NCI-H2029 (cell line): ENCODE measurements at places on chromosomes 2 and 18.

GRCh38 chr2:71742953-71743601 lies 289.7 kb downstream of the DYSF start:
- DNase-seq: no peak

GRCh38 chr2:238853721-238854120 lies 5.8 kb downstream of the TWIST2 start:
- no peak for DNase-seq

GRCh38 chr18:73639788-73640187 lies 507.8 kb downstream of the FBXO15 start:
- DNase-seq: no peak

DNA sequence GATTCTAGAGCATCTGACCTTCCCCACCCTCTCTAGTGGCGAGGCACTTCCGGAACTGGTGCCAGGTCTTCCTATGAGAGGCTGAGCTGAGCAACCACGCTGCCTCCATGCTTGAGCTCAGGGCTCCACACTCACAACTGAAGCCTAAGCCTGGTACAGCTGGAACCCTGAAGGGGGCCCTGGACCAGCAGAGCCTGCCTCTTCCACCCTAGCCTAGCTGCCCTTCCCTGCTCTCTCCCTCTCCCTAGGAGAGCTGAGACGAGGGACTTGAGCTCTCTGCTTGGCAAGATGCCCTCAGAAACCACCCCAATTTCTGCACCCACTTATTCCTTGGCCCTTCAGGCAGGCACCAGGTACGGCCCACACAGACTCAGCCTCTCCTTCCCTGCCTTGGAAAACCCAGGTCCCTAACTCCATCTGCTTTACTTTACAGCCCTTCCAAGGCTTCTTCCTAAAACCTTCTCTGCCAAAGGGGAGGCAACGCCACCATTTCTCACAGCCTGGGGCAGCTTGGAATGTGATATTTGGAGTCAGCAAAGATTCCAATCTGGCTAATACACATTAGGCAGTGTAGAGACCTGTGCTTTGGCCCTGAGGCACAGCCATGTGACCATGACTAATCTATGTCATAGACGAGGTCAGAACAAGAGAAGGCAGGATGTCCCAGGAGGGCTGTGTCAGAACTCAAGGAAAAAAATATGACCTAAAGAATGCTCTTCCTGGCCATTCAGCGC lies 18.8 kb downstream of the COX7A2L start:
- no peak for DNase-seq

DNA sequence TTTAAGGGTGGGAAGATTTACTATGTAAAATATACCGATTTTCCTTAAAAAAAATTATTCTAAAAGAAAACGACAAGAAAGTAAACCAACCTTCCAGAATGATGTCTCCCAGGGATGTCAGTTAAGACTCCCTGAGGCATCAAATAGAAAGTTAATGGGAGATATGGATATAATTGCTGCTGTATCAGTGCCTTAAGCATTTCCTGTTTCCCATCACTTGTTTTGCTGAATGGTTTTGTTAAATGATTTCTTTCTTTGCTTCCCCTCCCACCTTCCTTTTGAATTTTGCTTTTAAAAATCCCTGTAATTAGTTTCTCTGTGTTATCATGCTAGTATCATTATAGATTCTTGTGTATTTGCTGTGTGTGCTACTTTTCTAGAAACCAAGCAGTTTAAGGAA lies 154.3 kb upstream of the CWC22 start:
- DNase-seq: no peak

DNA sequence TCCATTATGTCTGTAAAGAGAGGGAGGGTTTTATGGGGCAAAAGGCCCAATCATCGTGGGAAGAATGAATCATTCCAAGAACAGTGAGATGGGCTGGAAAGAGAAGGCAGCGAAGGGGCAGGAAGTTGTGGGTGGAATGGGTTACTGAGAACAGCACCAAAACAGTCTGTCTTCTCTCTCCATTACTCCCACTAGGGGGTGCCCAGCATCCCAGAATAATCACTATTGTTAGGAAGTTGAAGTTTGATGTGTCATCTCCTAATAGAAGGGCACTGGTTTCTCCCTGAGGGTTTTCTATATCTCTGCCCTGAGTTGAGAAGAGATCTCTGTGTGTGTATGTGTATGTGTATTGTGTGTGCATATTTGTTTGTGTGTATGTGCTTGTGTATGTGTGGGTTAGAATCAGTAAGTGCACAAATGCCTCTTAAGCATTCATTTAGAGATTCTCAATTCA lies 76.6 kb upstream of the MAP4K3 start:
- DNase-seq: no peak

- DNase-seq: no peak
Measured at GRCh38 chr2:53821810-53822209, 35.0 kb downstream of the ERLEC1 start.

DNA sequence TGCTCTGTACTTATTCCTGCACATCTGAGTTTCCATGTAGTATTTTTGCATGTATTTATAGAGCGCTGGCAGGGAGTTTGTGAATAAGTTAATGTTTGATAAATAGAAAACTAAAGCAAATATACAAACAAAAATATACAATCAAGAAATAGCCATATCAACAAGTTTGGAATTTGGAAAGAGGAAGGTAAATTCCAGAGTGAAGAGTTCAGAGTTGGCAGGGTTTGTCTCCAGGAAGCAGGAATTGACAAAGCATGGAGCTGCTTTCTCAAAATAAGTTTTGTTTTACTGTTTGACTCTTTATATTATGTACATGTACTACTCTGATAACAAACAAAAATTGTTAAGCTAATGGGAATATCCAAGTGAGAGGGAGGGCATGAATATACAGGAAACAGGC lies 80.3 kb downstream of the SPOPL start:
- DNase-seq: no peak

GRCh38 chr18:50786864-50787263 lies 33.0 kb downstream of the MRO start:
- no peak for DNase-seq

- DNase-seq: peak; percentile 97
Measured at GRCh38 chr2:86195055-86195807, at the start of gene IMMT. Gene IMMT, minus strand, starts transcription at chr2:86195462. Its CDS starts 80 bp downstream, at chr2:86195382.

- no peak for DNase-seq
Measured at GRCh38 chr18:67232406-67232805, 284.1 kb downstream of the DSEL start.

DNA sequence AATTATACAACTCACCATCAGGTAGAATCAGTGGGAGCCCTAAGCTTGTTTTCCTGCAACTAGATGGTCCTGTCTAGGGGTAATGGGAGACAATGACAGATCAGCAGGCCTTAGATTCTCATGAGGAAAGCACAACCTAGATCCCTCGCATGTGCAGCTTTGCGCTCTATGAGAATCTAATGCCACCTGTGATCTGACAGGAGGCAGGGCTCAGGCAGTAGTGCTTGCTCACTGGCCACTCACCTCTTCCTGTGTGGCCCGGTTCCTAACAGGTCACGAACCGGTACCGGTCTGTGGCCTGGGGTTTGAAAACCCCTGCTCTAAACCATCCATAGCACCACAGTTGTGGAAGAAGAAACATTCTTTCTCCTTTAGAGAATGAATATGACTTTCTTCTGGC lies 242.8 kb upstream of the CXCR4 start:
- no peak for DNase-seq

DNA sequence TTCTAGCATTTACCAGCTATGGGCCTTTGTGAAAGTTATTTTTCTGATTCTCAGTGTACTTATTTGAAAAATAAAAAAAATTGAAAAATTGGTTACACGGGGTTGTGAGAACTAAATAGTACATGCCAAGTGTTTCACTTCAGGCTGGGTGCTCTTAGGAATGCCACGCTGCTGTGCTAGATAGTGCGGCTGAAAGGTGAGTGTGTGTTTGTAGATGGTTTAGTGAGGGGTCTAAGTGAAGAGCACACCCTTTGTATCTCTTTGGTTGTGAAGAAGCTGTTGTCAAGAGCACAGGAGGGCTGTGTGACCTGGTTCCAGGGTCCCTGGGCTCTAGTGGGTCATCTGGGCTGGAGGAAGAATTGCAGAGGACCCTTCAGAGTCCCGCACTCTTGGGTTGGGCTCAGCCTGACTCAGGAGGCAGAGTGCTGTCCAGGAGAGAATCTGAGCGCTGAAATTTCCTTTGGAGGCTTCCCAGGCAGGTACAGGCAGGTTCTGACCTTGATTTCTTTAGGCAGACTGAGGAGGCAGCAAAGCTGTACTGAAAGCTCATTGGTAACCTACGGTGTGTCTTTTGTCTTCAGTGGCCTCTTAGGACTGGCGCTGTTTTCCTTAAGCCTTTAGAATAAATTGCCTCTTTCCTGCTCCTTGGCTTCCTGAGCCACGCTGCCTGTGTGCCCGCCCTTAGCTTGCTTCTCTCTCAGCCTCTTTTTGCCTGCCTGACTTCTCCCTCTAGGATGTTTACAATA lies 44.4 kb downstream of the MAP4K4 start:
- DNase-seq: no peak

- no peak for DNase-seq
Measured at GRCh38 chr18:37403788-37404187, 161.8 kb downstream of the CELF4 start.

DNA sequence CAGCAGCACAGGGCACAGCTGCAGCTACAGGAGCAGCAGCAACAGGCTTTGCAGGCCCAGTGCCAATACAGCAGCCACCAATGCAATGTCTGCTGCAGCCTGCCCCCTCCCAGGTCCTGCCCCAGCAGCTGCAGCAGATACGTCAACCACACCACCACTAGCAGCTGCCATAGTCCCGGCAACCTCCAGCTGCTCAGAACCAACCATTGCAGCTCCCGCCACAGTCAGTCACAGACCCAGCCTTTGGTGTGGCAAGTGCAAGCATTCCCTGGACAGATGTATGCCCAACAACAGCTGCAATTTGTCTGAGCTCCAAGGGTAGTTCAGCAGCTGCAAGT lies 53.3 kb upstream of the TUBA3E start:
- no peak for DNase-seq

GRCh38 chr2:100408104-100408503 lies 9.4 kb downstream of the CHST10 start:
- no peak for DNase-seq

GRCh38 chr2:6770006-6770405 lies 95.7 kb downstream of the CMPK2 start:
- DNase-seq: no peak

DNA sequence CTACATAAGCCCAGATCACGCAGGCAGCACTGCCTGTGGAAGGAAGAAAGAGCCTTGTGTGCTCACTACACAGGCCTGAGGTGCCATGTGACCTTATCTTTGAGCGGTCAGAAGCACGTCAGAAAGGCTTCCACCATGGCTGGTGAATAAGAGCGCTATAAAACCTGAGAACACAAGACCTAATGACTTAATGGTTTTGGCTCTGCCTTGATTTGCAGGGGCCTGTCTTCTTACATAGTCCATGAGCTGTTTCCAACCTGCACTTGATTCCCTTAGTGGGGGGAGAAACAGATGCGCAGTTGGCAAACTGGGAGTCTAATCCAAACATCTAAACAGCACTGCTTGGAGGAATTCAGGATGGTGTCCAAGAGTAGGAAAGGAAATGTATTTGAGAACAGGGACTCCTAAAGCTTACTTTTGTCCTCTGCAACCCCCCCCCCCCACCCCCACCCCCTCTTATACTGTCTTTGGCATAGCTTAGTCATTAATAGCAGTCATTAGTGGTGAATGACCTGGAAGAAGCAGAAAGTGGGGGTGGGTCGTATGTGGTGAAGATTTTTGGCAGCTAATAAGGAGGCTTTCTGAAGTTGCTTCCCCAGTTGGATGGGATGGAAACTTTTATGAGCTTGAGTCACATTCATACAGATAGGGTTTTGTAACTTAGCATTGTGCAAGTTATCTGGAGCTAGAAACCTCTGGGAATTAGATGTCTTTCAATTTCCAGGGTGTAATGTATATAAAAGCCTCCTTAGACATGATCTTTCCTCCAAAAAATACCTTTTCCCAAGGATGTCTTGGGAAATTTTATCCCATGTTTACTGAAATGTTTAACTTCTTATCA lies 454.1 kb downstream of the MEIS1 start:
- no peak for DNase-seq

- no peak for DNase-seq
Measured at GRCh38 chr2:99613980-99614379, 124.2 kb upstream of the REV1 start.

DNA sequence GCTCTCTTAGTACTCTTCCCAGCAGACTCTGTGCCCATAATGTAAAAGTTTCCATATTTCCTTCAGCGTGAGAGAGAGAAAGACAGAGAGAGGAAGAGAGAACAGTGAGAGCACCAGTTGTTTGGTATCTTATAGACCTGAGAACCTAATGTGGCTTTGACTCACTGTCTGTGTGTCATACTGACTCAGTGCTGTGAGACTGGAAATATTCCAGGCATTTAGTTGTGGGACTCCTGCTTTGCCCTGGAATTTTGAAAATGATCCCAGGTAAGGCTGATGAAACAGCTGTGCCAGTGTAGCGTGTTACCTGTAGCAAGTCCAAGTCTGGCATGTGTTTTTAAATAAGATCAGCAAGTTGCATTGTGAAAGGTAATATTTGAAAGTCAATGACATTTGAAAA lies 87.9 kb upstream of the KCNH7 start:
- no peak for DNase-seq

- no peak for DNase-seq
Measured at GRCh38 chr2:205902900-205903237, 183.1 kb downstream of the INO80D start.

DNA sequence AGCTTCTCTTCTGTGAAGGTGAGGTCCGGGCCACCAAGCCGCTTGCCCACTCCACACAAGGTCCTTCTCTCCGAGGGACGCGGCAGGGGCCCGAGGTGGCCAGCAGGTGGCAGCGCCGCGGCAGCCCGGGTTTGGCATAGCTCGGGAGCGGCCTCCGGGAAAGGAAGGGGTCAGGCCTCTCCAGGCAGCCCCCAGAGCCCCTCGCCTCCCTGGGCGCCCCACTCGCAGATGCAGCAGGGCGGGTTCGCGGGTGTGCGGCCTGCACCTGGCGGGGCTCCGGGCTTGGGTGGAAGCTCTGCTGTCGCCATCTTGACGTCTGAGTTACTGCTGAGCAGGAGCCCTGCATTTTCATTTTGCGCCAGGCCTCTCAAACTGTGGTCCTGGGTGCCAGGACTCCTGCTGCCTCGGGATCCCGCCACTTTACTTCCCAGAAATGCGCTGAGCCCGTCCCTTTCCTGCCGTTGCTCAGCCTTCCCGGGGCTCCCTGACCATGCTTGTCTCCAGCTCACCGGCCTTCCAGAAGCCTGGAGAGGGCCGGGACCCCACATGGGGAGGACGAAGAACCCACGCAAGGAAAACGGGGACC lies 18.6 kb upstream of the NCL start:
- peak; percentile 28 for DNase-seq

GRCh38 chr2:75459565-75460310 lies 101.0 kb downstream of the EVA1A start:
- no peak for DNase-seq

DNA sequence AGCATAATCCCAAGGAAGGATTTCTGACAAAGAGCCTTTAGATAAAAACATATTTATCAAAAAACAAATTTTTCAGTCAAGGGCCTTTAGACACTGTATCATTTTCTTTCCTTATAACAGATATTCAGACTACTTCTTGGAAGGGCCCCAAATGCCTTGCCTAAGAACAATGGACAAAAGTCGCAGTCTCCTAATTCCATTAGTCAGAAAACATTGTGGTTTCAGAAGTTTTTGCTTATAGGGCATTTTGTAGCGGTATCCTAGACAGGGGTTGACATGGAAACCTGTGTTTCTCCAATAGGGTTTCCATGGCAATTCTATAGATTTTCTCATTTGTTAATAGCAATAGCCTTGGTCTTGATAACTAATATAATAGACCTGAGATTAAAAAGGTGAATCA lies 36.7 kb upstream of the AGPS start:
- no peak for DNase-seq
